Upper lobe of left lung (tissue), 6 donors: ENCODE measurements at places on chromosomes 6 and 20. TPM values are rescaled to one million over a fixed set of nuclear protein-coding genes. Genes with fewer than 3 reads are reported as not detected.

DNA sequence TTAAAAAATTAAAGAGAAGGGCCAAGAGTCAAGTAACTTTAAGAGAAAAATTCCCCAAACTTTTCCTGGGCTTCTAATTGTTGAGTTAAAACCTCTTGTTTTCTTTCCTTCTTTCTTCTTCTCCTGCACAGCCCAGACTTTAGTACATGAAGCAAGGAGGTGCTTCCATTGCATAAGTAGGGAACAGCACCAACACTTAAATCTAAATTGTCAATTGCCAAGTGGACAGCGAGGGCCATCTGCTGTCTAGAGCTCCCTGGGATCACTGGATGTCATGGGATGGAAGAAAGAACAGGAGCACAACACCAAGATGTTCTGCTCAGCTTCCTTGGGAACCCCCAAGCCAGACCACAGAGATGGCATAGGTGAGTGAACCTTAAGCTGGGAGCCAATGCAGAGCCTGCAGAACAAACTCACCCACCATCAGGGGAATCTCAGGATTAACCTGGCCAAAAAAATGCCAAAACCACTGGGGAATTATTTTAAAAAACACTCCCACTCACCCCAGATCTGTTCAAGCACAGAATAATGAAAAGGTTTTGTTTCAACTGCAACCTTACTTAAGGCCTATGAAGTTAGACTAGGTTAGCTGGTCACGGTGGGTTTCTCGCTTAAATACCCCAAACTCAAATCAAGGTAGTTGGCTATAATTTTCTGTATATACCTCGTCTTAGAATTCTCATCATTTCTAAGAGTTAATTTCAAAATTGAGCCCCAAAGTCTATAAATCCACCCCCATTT lies 67.8 kb downstream of the TNFRSF21 start:
- no peaks in the 10 kb centered on the region for H3K36me3 ChIP-seq
- DNase-seq: no peak
- H3K4me3 ChIP-seq: no peak overlapping the region
- peaks cover 16% of the 10 kb centered on the region for H3K4me1 ChIP-seq
- H3K27me3 ChIP-seq: no peaks in the 10 kb centered on the region
- peak overlapping the region; percentile 45 for H3K27ac ChIP-seq

DNA sequence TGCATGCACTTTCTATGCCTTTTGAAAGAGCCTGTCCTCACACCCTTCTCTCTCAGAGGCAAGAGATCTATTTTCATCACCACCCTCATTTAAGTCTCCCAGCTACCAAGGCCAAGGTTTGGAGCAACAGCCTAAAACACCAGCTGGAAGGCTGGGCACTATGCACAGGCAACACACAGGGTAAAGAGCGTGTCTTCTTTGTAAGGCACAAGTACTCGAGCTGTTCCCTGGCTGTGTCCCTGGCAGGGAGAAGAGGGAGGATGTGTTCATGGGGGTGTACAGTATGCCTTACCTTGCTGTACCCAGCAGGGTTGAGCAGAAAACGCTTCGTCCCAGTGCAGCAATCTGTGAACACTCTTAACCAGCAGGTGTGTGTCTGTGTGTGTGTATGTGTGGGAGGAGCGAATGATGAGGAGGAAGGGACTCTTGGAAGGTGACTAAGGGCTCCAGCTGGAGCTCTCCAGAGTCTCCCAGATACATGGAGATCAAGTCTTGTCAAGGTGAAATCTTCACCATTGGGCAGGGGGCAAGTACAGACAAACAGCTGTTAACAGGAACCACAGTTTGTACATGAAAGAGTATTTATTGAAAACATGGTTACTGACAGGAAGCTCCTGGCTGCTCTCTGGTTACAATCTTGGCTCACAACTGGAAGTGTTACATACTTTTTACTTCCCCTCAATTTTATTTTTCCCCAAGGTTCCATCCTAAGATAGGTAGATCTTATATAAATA lies 40.8 kb downstream of the ELMO2 start:
- peaks cover 44% of the 10 kb centered on the region for H3K36me3 ChIP-seq
- no peak for DNase-seq
- no peak overlapping the region for H3K27ac ChIP-seq
- H3K4me3 ChIP-seq: no peak overlapping the region
- no peaks in the 10 kb centered on the region for H3K27me3 ChIP-seq

DNA sequence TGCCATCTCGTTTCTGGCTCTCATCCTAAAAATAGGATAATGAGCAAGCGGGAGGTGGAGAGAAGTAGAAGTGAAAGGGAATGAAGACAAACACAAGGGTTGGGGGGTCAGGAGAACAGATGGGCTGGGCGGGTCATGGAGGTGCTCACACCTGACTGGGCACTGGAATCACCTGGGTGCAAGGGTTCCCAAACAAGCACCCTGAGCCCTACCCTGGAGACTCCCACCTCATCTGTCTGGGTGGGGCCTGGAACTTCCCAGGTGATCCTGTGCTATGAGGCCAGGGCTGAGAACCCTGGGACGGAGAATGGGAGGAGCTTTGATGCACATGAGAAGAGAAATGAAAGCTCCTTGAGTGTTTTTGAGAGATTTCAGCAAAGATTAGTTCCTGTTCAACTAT lies 223.6 kb downstream of the ANKRD60 start:
- no peaks in the 10 kb centered on the region for H3K36me3 ChIP-seq
- no peak overlapping the region for H3K4me3 ChIP-seq
- no peaks in the 10 kb centered on the region for H3K27me3 ChIP-seq
- no peak for DNase-seq

HSPA1L gene
- total RNA-seq: 1.8 TPM

- H3K4me1 ChIP-seq: peaks cover 29% of the 10 kb centered on the region
- H3K36me3 ChIP-seq: no peaks in the 10 kb centered on the region
- H3K27me3 ChIP-seq: no peaks in the 10 kb centered on the region
- no peak overlapping the region for H3K4me3 ChIP-seq
- no peak overlapping the region for H3K27ac ChIP-seq
These were observed 14.3 kb downstream of the POU3F2 start for GRCh38 chr6:98848539-98849242.

- DNase-seq: no peak
- no peaks in the 10 kb centered on the region for H3K4me1 ChIP-seq
- H3K36me3 ChIP-seq: no peaks in the 10 kb centered on the region
- no peak overlapping the region for H3K27ac ChIP-seq
These were observed 129.3 kb downstream of the KLHL32 start for GRCh38 chr6:97053643-97054411.

- no peaks in the 10 kb centered on the region for H3K27me3 ChIP-seq
- no peak for DNase-seq
These were observed 533.7 kb downstream of the DOK5 start for GRCh38 chr20:55009066-55009465.

GRCh38 chr6:42101186-42101657 lies 41.2 kb downstream of the C6orf132 start:
- no peak overlapping the region for H3K4me3 ChIP-seq
- peaks cover 57% of the 10 kb centered on the region for H3K4me1 ChIP-seq
- no peaks in the 10 kb centered on the region for H3K36me3 ChIP-seq

- no peaks in the 10 kb centered on the region for H3K27me3 ChIP-seq
- H3K4me1 ChIP-seq: no peaks in the 10 kb centered on the region
- no peaks in the 10 kb centered on the region for H3K36me3 ChIP-seq
- no peak overlapping the region for H3K27ac ChIP-seq
- H3K4me3 ChIP-seq: no peak overlapping the region
- no peak for DNase-seq
These were observed 3.3 kb upstream of the TMC2 start for GRCh38 chr20:2533118-2533517.

GRCh38 chr6:158668707-158669103 lies 18.9 kb downstream of the SYTL3 start:
- no peak overlapping the region for H3K4me3 ChIP-seq
- peak overlapping the region; percentile 86 for H3K27ac ChIP-seq
- DNase-seq: no peak
- no peaks in the 10 kb centered on the region for H3K27me3 ChIP-seq

PLA2G7 gene
- total RNA-seq: 9.5 TPM

GRCh38 chr6:33075568-33076405 lies at the start of gene HLA-DPB1:
Gene HLA-DPB1, plus strand, starts transcription at chr6:33075990. Its CDS starts 52 bp downstream, at chr6:33076042.
- no peaks in the 10 kb centered on the region for H3K36me3 ChIP-seq
- DNase-seq: peak; percentile 44
- peaks cover 29% of the 10 kb centered on the region for H3K4me1 ChIP-seq
- peak within 1 kb of the TSS; percentile 54 for H3K4me3 ChIP-seq
- H3K27ac ChIP-seq: peak within 1 kb of the TSS; percentile 89

DNA sequence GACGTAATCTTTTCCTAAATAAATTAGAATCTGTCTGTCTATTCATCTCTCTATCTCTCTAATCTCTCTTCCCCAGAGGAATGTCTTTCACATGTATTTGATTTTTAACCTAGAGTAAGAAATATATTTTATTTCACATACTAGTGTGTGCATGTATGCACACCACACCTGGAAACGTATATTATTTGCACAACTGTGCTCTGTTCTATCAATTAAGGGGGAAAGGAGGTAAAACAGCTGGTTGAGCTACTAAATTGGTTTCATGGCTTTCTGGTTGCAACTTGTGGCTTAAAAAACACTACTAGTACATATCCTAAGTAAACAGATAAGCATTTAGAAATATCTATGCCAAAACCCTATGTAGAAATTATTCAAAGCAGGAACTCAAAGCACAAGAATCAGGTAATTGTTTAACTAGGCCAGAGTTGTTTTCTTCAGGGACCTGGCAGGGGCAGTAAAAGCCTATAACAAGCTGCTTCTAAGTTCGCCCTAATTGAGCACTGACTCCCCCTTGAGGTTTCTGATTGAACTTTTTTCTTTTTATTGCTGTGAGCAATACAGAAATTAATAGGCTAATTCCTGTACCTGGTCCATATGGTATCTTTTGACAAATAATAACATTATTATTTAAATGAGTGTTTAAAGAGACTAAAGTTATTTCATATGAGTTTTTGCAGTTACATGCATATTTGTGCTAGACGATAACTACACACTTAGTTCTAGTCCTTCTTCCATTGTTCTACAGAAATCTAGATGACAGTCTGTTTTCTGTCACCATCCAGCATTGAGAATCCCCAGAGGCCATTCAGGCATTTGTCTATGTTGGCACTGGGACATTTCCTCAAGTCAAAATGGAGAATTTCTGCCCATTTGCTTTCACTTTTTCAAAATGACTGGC lies 88.6 kb downstream of the MCHR2 start:
- H3K27ac ChIP-seq: no peak overlapping the region
- no peak for DNase-seq
- no peaks in the 10 kb centered on the region for H3K4me1 ChIP-seq
- no peak overlapping the region for H3K4me3 ChIP-seq

GRCh38 chr20:53491462-53491861 lies 102.2 kb downstream of the ZNF217 start:
- no peak overlapping the region for H3K4me3 ChIP-seq
- H3K36me3 ChIP-seq: no peaks in the 10 kb centered on the region
- DNase-seq: no peak
- H3K27me3 ChIP-seq: no peaks in the 10 kb centered on the region

TFAP2C gene
- total RNA-seq: 4.3 TPM

GRCh38 chr6:35727935-35728682 lies 8.7 kb upstream of the ARMC12 start:
- peak overlapping the region; percentile 38 for H3K4me3 ChIP-seq
- no peaks in the 10 kb centered on the region for H3K36me3 ChIP-seq
- H3K4me1 ChIP-seq: peaks cover 93% of the 10 kb centered on the region
- peak; percentile 97 for DNase-seq

CRISP3 gene
- 1.4 TPM for total RNA-seq

GRCh38 chr6:154241581-154241980 lies 115.0 kb downstream of the IPCEF1 start:
- no peak for DNase-seq
- no peaks in the 10 kb centered on the region for H3K27me3 ChIP-seq
- no peaks in the 10 kb centered on the region for H3K4me1 ChIP-seq
- H3K27ac ChIP-seq: no peak overlapping the region
- no peaks in the 10 kb centered on the region for H3K36me3 ChIP-seq

GRCh38 chr6:106339334-106340029 lies 13.9 kb upstream of the ATG5 start:
- no peak overlapping the region for H3K4me3 ChIP-seq
- DNase-seq: peak; percentile 46
- H3K27ac ChIP-seq: no peak overlapping the region

DNA sequence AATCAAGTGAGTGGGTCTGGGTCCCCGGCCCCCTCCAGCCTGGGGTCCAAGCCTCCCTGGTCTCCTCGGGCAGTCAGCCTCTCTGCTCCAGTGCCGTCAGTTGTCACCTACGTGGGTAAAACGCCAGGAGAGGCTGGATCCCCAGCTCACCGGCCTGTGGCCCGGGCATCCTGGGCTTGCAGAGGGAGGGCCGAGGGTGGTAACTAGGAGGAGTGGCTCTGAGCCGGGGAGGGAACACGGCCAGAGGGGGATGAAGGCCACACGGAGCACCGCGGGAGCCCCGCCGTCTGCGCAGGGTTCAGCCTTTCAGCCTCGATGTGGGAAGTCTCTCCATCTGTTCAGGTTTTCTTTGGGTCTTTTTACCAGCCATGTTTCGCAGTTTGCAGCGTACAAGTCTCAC lies 29.5 kb upstream of the BHLHE23 start:
- no peaks in the 10 kb centered on the region for H3K36me3 ChIP-seq
- DNase-seq: peak; percentile 63
- no peak overlapping the region for H3K27ac ChIP-seq
- H3K27me3 ChIP-seq: no peaks in the 10 kb centered on the region
- H3K4me1 ChIP-seq: no peaks in the 10 kb centered on the region

DNA sequence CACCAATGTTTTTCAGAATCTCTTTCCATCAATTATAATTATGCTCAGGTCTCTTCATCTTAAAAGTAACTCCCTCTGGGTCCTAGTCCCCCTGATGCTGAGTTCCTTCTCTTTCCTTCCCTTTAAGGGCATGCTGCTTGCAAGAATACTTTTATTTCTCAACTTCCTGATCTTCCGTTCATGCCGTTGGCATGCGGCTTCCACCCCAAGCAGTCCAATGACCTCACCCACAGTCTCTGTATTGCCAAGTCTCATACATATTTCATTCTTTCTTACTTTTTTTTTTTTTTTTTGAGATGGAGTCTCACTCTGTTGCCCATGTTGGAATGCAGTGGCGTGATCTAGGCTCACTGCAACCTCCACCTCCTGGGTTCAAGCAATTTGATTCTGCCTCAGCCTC lies 83.5 kb downstream of the NDUFAF5 start:
- H3K27ac ChIP-seq: no peak overlapping the region
- H3K4me1 ChIP-seq: peaks cover 7% of the 10 kb centered on the region
- H3K27me3 ChIP-seq: no peaks in the 10 kb centered on the region
- peak; percentile 27 for DNase-seq

QKI gene
- total RNA-seq: 272 TPM

CGA gene
- not detected for total RNA-seq

SIRPB1 gene
- total RNA-seq: 30.1 TPM

GRCh38 chr20:33423141-33423834 lies 20.3 kb downstream of the SNTA1 start:
- no peaks in the 10 kb centered on the region for H3K27me3 ChIP-seq
- H3K27ac ChIP-seq: no peak overlapping the region
- H3K36me3 ChIP-seq: no peaks in the 10 kb centered on the region
- H3K4me1 ChIP-seq: no peaks in the 10 kb centered on the region
- no peak overlapping the region for H3K4me3 ChIP-seq

RUNX2 gene
- total RNA-seq: 2.6 TPM

SPEF1 gene
- 5.2 TPM for total RNA-seq

GRCh38 chr6:34583461-34583860 lies 27.3 kb upstream of the SPDEF start:
- DNase-seq: no peak
- H3K4me1 ChIP-seq: no peaks in the 10 kb centered on the region
- H3K4me3 ChIP-seq: no peak overlapping the region
- H3K36me3 ChIP-seq: peaks cover 10% of the 10 kb centered on the region
- H3K27me3 ChIP-seq: no peaks in the 10 kb centered on the region

- no peak for DNase-seq
- no peak overlapping the region for H3K4me3 ChIP-seq
- no peak overlapping the region for H3K27ac ChIP-seq
These were observed 96.6 kb upstream of the FKBP1C start for GRCh38 chr6:63114610-63115211.

GPR31 gene
- total RNA-seq: not detected

- no peaks in the 10 kb centered on the region for H3K36me3 ChIP-seq
- DNase-seq: no peak
- no peaks in the 10 kb centered on the region for H3K4me1 ChIP-seq
These were observed 114.3 kb downstream of the UBE3D start for GRCh38 chr6:82951389-82951788.
